ENCODE measurements at places on chromosomes 5 and 9. TPM values are rescaled to one million over a fixed set of nuclear protein-coding genes. Genes with fewer than 3 reads are reported as not detected.

GRCh38 chr5:175032741-175033151 lies 308.4 kb downstream of the MSX2 start:
- DNase-seq = no peak

DNA sequence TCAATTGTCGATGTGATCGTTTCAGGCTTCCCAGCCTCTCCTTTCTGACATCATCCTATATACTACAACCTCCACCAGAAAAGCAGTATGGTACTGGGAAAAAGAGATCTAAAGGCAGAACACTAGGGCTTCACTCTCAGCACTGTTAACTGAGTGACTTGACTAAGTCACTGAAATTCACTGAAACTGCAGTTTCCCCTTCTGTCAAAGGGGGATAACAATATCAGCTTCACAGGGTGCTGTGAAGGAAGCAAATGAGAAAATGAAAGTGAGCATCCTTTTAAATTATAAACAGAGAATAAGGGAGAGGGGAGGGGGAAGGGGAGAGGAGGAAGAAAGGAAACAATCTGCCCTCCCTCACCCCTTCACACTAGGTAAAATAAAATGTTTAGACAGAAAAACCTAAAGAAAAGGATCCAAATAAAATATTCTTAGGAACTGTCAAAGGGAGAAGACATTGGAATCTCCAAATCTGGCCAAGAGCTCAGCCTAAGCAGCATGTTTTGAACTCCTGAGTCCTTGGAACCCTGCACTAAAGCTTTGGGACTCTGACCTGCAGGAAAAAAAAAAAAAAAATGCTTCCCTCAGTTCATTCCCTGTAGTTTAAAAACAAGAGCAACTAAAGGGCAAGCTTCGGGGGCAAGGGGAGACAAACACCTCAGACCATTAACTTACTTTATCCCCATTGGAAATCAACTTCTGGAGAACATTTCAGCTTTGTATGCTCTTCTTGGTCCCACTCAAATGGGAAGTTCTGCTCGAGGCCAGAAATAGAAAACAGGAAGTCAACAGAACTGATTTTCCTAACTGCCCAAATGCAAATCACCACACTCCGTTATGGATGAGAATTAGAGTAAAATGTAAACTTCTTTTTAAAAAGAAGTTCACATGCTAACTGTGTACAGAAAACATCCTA lies 178.3 kb downstream of the DEPDC1B start:
- DNase-seq = no peak

DNA sequence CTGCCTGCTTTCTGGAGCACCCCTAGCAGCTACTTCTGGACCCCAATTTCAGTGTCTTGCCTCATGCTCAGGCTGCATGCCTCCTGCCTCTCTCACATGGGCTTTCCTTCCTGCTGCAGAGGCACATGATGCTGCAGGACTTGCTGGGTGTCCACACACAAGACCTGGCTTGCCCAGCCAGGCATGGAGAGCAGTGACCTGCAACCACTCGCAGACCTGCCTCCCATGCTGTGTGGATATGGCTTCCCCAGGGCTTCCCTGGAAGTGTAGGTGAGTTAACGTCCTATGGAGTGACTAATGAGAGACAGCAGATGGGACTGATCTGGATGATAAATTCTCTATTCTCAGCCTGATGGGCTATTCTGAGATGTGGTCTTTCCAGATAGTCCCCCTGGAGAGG lies 53.2 kb upstream of the SMIM32 start:
- no peak for DNase-seq

DNA sequence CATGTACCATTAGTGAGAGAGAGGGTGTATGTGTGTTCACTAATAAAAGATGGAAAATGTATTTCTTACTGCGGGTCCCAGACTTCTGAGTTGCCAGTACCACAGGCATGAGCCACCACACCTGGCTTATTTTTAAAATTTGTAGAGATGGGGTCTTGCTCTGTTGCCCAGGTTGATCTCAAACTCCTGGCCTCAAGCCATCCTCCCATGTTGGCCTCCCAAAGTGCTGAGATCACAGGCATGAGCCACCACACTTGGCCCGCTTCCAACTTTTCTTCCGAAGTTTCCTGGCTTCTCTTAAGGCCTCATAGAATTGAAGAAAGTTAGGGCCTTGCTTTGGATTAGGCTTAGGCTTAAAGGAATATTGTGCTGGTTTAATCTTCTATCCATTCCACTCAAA lies 40.4 kb upstream of the F2RL2 start:
- DNase-seq = no peak

DNA sequence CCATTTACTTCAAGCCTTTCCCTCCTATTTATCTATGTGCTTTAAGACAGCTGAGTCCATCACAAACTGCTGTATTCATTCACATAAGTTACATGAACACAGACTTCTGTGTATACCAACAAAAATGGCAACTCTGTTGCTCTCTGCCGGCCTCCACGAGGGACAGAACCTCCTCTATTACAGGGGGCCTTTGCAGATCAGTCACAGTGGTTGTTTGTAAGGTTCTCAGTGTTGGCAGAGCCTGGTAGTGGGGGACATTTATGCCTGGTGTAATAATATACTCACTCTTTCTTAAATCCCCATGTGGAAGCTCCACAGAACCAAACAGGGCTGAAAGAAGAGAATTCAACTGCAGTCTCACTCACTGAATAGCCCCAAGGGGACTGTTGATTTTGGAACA lies 76.5 kb downstream of the SLC1A1 start:
- no peak for DNase-seq

GRCh38 chr5:66475731-66476130 lies 120.5 kb upstream of the MAST4 start:
- DNase-seq = no peak

GRCh38 chr5:33270671-33271070 lies 170.1 kb upstream of the TARS1 start:
- no peak for DNase-seq

GRCh38 chr5:149387081-149387631 lies 8.1 kb upstream of the IL17B start:
- no peak for DNase-seq

GRCh38 chr9:108963459-108964143 lies 29.4 kb downstream of the ABITRAM start:
- DNase-seq = no peak

- no peak for DNase-seq
Measured at GRCh38 chr5:168401880-168402279, 84.4 kb upstream of the RARS1 start.

DNA sequence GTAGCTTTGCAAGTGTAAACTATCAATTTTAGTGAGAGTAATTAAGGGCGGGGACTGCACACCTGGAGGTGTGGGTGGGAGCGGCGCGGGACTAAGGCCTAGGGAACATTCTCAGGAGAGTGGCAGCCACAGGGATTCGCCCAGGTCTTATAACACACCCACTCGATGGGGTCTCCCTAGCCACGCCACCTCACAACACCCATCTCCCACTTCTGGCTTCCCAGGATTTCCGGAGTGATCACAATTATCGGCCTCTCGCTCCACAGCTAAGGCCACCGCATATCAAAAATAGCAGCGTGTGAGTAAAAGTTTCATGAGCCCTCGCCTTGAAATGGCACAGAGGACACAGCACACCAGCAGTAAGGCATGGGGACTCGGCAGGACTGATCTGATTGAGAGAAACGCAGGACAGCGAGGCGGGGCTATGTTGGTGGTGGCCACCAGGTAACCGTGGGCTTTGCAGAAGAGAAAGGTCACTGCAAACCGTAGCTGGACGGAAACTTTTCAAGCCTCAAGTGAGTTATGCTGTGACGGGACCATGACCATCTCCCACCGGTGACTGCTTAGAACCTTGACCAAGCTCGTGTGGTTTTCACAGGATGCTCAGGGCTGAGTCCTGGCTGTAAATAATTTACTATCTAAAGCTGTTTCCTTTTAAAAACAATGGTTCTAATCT lies 1.1 kb upstream of the LPAR1 start:
- no peak for DNase-seq

DNA sequence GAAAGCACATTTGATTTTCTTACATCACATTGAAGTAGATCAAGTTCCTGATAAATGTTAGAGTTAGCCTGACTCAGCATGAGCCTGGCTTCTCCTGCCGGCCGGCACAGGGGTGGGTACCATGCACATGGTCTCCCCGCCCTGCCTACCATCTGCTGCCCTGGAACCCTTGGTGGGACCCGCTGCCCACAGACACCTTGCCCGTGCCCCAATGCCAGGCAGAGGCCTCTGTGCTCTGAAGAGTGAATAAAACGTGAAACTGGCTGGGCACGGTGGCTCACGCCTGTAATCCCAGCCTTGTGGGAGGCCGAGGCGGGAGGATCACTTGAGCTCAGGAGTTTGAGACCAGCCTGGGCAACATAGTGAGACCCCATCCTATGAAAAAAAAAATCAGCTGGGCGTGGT lies 17.3 kb downstream of the EXD3 start:
- DNase-seq = no peak

DNA sequence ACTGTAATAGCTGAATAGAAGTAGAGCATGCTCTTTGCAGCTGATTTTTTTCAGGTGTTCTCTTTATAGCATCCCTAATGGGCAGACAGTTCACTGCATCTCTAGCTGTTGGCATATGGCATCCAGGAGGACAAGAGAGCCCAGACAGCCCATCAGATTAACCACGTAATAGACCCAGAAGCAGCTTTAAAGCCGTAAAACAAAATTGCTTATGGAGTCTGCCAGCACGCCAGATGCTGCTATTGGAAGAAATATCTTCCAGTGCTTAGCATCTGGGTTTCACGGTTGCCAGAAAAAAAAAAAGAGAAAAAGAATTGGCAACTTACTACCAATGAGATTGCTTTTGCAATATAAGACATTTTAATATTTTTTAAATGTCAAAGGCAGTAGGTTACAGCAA lies 869.4 kb upstream of the NUDT12 start:
- no peak for DNase-seq

DNA sequence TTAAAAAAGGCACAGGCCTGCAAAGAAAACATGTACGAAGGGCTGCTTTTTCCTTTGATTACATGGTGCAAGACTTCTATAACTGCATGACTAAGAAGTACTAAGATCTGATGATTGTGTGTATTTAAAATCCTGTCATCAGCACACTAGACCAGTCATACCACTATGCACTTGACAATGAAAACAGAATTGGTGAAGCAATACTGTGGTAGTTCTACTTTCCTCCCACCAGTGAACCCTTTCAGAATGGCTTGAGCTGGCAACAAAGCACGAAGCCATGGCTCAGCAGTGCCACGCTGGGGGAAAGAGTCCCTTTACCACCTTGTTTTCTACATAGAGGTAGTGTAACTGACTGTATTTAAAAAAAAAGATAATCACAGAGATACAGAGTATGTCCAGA lies 49.0 kb upstream of the POU5F2 start:
- DNase-seq = no peak

DNA sequence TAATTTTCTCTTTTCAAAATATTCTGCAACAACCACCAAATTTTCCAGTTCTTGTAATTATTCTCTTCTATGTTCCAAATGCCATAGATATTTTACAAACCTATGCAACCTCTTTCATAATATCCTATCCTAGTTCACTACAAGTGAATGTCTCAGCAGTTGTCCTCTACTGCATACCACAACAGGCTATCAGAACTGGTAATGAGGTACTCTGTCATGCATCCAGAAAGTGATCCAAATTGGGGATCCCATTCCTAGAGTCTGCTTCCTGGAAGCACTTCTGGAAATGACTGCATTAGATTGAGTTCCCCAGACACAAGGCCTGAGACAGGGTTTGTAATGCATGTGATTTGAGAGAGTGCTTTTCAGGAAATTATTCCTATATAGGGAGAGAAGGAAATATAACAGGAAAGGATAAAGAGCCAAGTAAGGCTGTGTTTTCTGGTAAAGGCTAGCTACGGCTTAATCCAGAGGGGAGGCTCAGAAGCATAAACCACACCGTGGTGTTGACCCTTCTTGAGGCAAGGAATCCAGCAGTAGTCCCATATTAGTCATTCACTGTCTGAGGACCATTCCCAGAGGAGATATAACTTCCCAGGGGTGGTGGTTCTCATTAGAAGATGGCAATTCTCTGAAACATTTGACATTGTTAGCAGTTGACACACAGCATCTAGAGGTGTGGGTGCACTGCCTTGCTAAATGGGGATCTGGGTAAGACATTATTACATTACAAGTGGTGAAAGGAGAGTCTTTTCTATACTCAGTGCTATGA lies 80.3 kb upstream of the FST start:
- DNase-seq = no peak

DNA sequence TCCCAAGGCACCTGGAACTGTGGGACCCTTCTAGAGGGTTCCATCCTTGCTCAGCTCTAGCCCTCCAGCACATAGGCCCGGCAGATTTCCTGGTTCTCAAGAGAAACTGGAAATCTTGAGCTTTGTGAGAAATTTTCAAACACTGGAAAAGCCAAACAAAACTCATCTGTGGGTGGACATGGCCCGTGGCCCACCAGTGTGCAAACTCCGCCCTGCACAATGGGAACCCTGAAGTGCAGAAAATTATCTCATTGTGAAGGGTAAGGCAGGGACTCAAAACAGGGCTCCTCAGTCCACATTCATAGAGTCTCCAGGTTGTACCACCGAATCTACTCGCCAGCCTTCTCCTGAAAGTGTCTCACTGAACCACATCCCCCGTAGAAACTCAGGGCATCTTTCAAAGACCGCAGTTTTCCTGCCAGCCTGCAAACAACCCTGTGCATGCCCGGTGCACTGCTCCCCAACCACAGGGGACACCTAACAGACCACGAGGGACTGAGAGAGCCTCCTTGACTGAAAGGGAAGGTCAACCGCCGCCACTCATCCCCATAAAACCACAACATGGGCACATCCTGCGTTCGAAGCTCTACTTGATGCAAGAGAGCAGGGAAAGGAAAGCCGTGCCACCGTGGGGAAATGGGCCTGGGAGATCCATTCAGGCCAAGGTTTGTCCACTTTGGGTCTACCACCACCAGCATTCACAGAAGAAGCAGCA lies 18.1 kb downstream of the ADAMTS2 start:
- DNase-seq = no peak

DNA sequence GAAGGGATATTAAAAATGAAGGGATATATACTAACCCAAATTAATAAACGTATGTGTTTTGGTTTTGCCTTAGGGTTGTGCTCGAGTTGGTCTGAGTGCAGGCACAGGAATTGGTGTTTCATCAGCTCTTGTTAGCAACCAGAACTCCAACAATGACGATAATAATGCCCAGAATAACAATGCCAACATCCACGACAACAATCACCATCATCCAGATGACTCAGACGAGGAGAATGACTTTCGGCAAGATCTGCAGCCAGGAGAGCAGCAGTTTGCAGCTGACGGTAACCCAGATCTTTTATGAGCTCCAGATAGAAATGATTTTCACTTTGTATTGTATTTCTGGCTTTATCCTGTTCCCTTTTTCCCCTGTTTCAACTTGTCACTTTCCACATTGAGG lies 33.2 kb downstream of the FBXO38 start:
- no peak for DNase-seq

GRCh38 chr5:123802298-123802951 lies 290.4 kb downstream of the CSNK1G3 start:
- no peak for DNase-seq

GRCh38 chr5:173633304-173633703 lies 16.9 kb upstream of the BOD1 start:
- no peak for DNase-seq

NOXA1 gene
- polyA plus RNA-seq = 0.06 TPM

CER1 gene
- not detected for polyA plus RNA-seq

TRMO gene
- 12.6 TPM for polyA plus RNA-seq

S1PR3 gene
- 40.3 TPM for polyA plus RNA-seq

TAF11L3 gene
- not detected for polyA plus RNA-seq

FAM221B gene
- polyA plus RNA-seq = not detected

IRX1 gene
- polyA plus RNA-seq = not detected

ELOVL7 gene
- 0.11 TPM for polyA plus RNA-seq

SREK1IP1 gene
- polyA plus RNA-seq = 3.7 TPM

SIMC1 gene
- polyA plus RNA-seq = 7.7 TPM

ANXA2R gene
- polyA plus RNA-seq = 3.7 TPM

PRUNE2 gene
- polyA plus RNA-seq = 1.1 TPM

RELL2 gene
- 3.1 TPM for polyA plus RNA-seq

Data from AG04450 (cell line).